ENCODE measurements at places on chromosomes 2 and 18. TPM values are rescaled to one million over a fixed set of nuclear protein-coding genes. Genes with fewer than 3 reads are reported as not detected.

The UPP2 gene
- polyA plus RNA-seq = not detected

The LAMA1 gene
- 0.08 TPM for polyA plus RNA-seq

The DYSF gene
- 25.5 TPM for polyA plus RNA-seq

The SERPINB13 gene
- polyA plus RNA-seq = not detected

The CDH7 gene
- polyA plus RNA-seq = not detected

The DOK6 gene
- 0.46 TPM for polyA plus RNA-seq

The DSG1 gene
- not detected for polyA plus RNA-seq

The PLB1 gene
- 0.82 TPM for polyA plus RNA-seq

The TCF23 gene
- polyA plus RNA-seq = 0.04 TPM

The IL1RN gene
- polyA plus RNA-seq = 0.34 TPM

The CPLX4 gene
- not detected for polyA plus RNA-seq

The DPYSL5 gene
- polyA plus RNA-seq = not detected

The VRK2 gene
- polyA plus RNA-seq = 8.0 TPM

The ATP6V1C2 gene
- 0.50 TPM for polyA plus RNA-seq

The TNFAIP6 gene
- polyA plus RNA-seq = 1.7 TPM

The RAPGEF4 gene
- 1.3 TPM for polyA plus RNA-seq

The SRSF7 gene
- polyA plus RNA-seq = 42.2 TPM

The MYO3B gene
- polyA plus RNA-seq = not detected

The IHH gene
- not detected for polyA plus RNA-seq

The PRSS56 gene
- polyA plus RNA-seq = not detected

The CXCR1 gene
- 0.08 TPM for polyA plus RNA-seq

The TRIM54 gene
- 128 TPM for polyA plus RNA-seq

The MYO5B gene
- polyA plus RNA-seq = 0.75 TPM

The CPS1 gene
- polyA plus RNA-seq = 0.61 TPM

The B3GNT7 gene
- 0.68 TPM for polyA plus RNA-seq

The CCNT2 gene
- polyA plus RNA-seq = 8.6 TPM

The EFEMP1 gene
- polyA plus RNA-seq = 11.3 TPM

The ST6GAL2 gene
- 0.08 TPM for polyA plus RNA-seq

The ANKRD62 gene
- polyA plus RNA-seq = not detected

The TM4SF20 gene
- not detected for polyA plus RNA-seq

The ERFE gene
- polyA plus RNA-seq = 0.08 TPM

The CSRNP3 gene
- polyA plus RNA-seq = 1.6 TPM

The GPBAR1 gene
- 1.8 TPM for polyA plus RNA-seq

The VPS54 gene
- polyA plus RNA-seq = 8.7 TPM

The CARF gene
- polyA plus RNA-seq = 2.3 TPM

The UGT1A1 gene
- polyA plus RNA-seq = not detected

The HPCAL1 gene
- polyA plus RNA-seq = 30.8 TPM

The TEKT4 gene
- not detected for polyA plus RNA-seq

The ASB18 gene
- polyA plus RNA-seq = 6.2 TPM

The ACVR2A gene
- polyA plus RNA-seq = 2.6 TPM

The CCDC121 gene
- 3.5 TPM for polyA plus RNA-seq

The ALPP gene
- polyA plus RNA-seq = not detected

The RNF152 gene
- 2.8 TPM for polyA plus RNA-seq

The FRZB gene
- polyA plus RNA-seq = 1.8 TPM
